Caco-2 (cell line): ENCODE measurements at places on chromosomes 16 and 17. TPM values are rescaled to one million over a fixed set of nuclear protein-coding genes. Genes with fewer than 3 reads are reported as not detected.
A peak's percentile ranks its signal among the peaks of the same experiment; 100 is the strongest.

DNA sequence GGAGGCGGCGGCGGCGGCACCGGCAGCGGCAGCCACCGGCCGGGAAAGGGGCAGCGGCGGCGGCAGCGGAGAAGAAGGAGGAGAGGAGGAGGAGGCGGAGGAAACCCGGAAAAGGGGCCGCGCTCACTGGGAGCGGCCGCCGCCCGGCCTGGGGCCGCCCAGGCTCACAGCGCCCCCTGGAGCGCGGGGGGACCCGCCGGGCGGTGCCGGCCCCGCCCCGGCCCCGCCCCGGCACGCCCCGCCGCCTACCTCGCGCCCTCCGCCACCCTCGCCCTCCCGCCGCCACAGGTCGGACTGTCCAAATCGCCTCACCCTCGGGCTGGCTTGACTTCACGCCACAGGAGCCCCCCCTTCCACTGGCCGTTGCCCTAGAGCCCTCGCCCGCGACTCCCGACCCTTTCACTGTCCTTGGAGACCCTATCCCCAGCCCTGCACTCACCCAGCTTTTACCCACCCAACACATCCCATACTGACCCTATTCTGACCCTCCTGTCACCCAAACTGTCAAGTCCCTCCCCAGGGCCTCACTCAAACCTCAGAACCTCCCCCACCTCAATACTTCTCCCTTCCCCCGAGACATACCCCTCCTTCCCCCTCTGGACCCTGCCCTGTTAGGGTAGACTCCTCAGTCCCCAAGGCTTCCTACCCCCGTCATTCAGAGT, at the start of gene CSNK2A2:
CSNK2A2 (minus strand) TSS at position 85 of the 662 bp plus-strand sequence. CDS start 370 bp downstream, outside the sequence.
- peak; percentile 75 for DNase-seq

DNA sequence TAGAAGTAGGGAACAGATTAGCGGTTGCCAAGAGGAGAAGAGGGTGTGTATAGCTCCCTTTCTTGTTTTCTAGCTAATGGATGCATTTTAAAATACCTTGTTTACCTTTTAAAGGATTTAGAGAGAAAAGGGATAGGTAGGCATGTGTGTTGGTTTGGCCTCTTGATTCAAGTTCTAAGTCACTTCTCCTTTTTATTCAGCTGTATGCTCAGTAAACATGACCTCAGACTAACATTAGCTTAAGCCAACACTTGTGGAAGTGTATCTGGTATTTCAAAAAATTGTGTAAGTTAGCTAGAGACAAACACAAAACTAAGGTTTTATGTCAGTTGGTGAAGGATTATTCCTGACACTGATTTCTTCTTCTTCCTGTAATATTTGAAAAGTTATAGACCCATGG, 204.1 kb upstream of the NOG start:
- DNase-seq: no peak

- no peak for DNase-seq
Observed at GRCh38 chr16:10941127-10941933, 938 bp downstream of the DEXI start.

GRCh38 chr16:57023541-57024249, 34.3 kb downstream of the NLRC5 start:
- DNase-seq: no peak

DNA sequence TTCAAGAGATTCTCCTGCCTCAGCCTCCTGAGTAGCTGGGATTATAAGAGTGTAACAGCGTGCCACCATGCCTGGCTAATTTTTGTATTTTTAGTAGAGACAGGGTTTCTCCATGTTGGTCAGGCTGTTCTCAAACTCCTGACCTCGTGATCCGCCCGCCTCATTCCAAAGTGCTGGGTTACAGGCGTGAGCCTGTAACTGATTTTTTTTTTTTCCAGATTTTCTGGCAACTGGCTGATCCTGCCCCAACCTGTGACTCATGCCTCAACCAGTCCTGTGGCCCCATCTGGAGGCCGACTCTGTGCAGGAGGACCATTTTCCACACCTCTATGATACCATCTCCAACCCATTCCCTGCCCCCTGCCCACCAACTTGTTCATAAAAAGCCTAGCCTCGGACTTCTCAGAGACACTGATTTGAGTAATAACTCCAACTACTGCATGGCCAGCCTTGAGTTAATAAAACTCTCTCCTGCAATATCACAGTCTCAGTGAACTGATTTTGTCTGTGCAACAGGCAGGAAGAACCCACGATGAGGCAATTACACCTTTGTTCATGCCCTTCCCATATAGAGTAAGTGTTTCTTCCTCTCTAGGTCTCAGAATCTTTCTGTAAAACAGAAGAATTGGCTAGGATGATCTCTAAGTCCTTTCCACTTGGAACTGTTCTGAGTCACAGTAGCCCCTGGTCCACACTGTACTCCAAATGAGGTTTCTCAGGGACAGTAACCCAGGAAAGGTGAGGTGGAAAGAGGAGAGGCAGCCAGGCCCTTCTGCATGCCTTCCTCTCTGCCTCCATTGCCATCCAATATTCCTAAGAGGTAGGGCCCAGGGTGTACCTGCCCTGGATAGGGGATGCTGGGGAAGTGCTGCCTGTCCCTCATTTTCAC, 8.8 kb upstream of the CNOT1 start:
- peak; percentile 86 for DNase-seq

DNA sequence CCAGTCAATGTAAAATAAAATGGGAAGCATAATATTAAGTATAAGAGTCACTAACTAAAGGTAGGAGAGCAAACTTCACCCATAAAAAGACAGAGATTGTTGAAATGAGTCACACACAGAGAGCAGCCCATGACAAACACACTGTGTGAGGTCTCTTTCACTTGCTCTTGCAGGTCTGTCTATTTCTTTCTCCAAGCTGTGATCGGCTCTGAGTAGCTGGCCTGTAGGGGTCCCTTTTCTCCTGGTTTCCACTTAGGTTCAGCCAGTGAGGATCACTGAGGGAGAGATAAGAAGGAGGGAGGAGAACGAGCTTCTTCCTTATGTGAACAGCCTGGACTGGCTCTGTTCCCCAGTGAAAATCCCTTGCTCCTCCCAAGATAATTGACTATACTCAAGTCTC, 133.7 kb upstream of the HS3ST3A1 start:
- no peak for DNase-seq

Gene MYL4
- 0.39 TPM in 1 of 2 replicates, not detected in the other for total RNA-seq

Gene ANKRD40
- 113 and 114 TPM in 2 replicates for total RNA-seq
